ENCODE measurements at places on chromosomes 6 and 20.

- no peak for DNase-seq
Observed at GRCh38 chr20:60123096-60123495, 164.9 kb downstream of the CDH26 start.

GRCh38 chr6:112384511-112384910 is 37.4 kb downstream of the RFPL4B start:
- no peak for DNase-seq

- no peak for DNase-seq
Observed at GRCh38 chr6:231779-232178, 60.5 kb upstream of the DUSP22 start.

GRCh38 chr6:121971931-121972335 is 427.5 kb upstream of the HSF2 start:
- DNase-seq: no peak

DNA sequence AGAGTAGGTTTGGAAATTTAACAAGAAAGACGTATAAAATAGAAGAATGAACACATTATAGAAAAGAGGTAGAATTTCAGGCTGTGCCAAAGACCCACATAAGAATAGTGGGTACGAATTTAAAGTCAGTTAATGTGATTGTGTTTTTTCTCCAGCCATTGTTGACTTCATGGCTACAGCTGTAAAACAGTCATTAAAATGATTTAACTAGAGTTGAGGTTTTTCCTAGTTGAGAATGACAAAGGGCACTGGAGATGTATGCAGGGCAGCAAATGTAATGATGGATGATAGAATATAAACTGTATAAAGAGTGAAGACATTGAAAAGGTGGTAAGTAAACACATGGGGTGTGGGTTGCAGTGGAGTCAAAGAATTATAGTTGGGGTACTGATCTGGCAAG is 72.7 kb downstream of the LIN28B start:
- DNase-seq: no peak

Measured in stimulated activated CD8-positive, alpha-beta memory T cell treated with anti-CD3 and anti-CD28 coated beads, Interleukin-7, amount 100 ng/mL, for 1 hour (primary cell).